ENCODE measurements at places on chromosomes 1 and 21.

GRCh38 chr1:63087966-63088365, 234.4 kb upstream of the FOXD3 start:
- DNase-seq, result no peak

DNA sequence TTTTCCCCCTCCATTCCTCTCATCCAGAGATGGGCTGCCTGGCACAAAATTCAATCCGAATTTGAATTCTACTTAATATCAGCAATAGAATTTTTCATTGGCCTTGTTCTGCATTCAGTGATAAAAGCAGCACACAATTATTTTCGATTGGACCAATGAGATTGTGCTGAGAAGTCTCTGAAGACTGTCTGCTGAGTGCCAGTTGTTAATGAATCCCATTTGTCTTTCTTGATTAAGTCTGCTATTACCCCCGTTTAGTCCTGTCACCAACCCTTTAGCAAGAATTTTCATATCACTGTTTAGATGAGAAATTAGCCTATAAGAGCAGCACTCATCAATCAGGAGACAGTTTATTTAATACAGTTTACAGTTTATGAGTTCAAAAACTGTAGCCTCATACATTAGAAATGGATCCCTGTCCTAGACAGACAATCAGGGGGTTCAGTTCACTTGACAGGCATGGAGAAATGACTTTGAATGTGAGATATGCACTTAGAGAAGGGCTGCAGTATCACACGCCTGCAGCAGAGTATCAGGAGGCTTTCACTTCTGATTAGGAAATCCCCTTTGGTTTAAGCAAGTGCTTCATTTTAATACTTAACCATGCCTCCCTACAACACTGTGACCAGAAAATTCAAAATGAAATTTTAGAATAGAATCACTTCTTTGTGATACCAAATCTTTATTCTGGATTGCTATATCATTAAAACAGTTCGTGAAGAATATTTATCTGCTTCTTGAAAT, 304.7 kb upstream of the PTBP2 start:
- DNase-seq, result no peak

- no peak for DNase-seq
These were observed 72.0 kb downstream of the ST6GALNAC5 start for GRCh38 chr1:76939050-76939816.

DNA sequence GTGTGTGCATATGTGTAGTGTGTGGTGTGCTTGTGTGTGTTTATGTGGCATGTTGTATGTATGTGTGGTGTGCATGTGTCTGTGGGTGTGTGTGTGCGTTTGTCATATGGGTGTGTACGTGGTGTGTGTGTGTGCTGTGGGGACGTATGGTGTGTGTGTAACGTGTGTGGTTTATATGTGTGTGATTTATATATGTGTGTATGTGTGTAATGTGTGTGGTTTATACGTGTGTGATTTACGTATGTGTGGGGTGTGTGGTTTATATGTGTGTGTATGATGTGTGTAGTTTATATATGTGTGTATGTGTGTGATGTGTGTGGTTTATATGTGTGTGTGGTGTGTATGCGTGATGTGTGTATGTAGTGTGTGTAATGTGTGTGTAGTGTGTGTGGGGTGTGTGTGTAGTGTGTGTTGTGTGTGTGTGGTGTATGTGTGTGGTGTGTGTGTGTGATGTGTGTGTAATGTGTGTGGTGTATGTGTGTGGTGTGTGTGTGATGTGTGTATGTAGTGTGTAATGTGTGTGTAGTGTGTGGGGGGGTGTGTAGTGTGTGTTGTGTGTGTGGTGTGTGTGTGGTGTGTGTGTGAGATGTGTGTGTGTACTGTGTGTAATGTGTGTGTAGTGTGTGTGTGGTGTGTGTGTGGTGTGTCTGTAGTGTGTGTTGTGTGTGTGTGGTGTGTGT, 32.3 kb upstream of the ADARB1 start:
- DNase-seq, result no peak

GRCh38 chr21:29104239-29104708, 26.2 kb upstream of the MAP3K7CL start:
- DNase-seq, result no peak

GRCh38 chr1:226349801-226350518, 41.0 kb upstream of the LIN9 start:
- DNase-seq, result no peak

DNA sequence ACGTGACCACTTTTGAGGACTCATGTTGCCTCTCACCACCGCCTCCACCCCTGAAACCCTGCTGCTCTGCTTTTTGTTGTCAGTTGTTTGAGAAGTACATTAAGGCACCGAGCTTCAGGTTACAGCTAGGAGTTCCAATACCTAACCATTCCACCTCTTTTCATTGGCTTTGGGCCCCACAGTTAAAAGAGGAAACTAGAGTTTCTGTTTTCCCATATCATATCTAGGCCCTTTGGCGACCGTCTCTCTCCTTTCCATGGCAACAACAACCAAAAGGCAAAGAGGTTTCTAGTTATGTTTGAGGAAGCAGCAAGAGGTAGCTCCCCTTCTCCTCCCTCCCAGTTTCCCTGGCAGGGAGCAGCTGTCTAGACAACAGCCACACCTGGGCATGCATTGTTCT, 5.9 kb downstream of the ANKRD35 start:
- no peak for DNase-seq

GRCh38 chr1:228792601-228793000, 57.3 kb downstream of the RHOU start:
- DNase-seq, result peak; percentile 78

DNA sequence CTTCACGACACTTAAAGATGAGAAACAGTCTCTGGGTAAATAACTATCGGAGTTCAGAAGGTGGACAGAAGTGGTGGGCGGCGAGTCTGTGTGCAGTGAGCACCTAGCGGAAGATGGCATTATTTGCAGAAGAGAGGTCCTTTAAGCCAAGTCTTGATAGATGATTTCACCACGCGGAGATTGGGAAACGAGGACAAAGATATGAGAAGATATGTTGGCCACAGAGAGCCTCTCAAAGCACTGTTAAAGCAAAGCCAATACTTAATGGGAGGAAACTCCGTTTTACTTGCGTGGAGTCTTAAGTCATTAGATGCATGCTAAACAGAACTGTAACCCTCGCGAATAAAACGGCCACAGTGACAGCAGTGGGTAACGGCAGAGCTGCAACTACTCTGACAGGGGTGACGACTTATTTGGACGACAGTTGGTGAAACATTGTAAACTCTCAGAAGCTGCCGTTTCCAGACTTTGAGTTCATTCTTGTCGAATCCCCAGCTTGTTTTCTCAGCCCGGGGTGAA, 577 bp upstream of the CEP350 start:
- DNase-seq, result no peak

DNA sequence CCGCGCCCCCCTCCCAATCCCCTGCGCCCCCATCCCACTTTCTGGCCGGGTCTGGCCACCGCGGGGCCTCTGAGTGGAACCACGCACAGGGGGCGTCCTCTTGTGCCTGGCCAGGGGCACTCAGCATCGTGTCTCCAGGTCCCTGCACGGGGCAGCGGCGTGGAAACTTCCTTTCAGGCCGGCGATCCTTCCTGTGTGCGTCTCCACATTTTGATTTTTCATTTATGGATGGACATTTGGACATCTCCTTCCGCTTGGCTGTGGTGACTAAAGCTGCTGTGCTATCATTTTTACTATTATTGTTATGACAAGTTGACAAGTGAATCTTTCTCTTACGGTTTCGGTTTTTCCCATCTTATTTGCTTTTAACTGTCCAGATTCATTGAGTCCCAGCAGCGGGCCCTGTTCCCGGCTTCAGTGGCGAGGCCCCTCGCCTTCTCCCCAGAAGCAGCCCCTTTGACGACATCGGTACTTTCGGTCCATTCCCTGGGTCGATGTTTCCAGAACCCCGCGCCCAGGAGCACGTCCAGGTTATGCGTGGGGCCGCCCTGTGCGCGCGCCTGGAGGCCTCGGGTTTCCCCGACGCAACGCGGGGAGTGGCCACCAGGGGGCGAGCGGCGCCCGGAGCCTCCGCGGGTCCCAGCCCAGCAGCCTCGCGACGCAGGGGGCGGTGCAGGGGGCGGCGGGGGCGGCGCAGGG, 12.4 kb upstream of the SLC19A1 start:
- DNase-seq, result peak; percentile 54

DNA sequence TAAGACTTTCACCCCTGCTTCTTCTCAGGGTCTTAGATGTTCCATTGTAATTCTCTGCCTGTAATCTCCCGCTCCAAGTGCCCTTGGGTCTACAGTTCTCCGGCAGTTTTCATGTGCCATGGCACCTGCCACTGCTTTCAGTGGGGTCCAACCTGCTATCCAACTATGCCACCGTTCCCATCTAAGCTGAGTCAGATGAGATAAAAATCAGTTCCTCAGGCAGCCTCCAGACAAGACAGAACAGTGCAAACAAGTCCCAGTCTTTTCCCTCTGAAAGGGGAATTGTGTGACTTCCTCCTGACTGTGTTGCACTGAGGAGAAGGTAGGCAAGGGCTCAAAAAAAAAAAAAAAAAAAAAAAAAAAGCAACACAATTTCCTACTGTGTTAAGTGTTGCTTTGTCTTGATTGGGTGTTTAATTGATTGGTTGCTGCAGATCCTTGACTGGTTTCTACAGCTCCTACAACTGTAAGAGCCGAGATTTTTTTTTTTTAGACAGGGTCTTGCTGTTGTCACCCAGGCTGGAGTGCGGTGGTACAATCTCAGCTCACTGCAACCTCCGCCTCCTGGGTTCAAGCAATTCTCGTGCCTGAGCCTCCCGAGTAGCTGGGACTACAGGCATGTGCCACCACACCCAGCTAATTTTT, 50.7 kb downstream of the EBNA1BP2 start:
- no peak for DNase-seq

- DNase-seq, result no peak
These were observed 4.1 kb upstream of the TOE1 start for GRCh38 chr1:45335855-45336324.

- DNase-seq, result peak; percentile 34
These were observed 376.9 kb downstream of the HHIPL2 start for GRCh38 chr1:222171005-222171404.

DNA sequence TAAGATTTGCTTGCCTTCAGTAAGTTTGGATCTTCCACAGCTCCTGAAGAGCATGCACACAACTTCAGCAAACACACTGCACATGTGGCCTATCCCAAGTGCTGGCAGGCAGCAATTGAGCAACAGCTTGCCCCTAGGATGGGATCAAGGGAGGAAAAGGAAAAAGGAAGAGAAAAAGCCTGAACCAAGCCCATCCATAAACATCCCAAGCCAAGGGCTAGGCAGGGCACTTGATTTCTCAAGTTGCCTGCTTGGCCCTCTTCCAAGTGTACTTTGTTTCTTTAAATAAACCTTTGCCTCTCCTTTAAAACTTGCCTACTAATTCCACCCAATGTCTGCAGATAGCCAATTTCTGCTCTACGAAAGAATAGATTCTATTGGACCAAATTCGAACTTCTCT, 49.0 kb upstream of the OLFM3 start:
- no peak for DNase-seq

- no peak for DNase-seq
These were observed 38.0 kb downstream of the ADARB1 start for GRCh38 chr21:45112371-45112770.

DNA sequence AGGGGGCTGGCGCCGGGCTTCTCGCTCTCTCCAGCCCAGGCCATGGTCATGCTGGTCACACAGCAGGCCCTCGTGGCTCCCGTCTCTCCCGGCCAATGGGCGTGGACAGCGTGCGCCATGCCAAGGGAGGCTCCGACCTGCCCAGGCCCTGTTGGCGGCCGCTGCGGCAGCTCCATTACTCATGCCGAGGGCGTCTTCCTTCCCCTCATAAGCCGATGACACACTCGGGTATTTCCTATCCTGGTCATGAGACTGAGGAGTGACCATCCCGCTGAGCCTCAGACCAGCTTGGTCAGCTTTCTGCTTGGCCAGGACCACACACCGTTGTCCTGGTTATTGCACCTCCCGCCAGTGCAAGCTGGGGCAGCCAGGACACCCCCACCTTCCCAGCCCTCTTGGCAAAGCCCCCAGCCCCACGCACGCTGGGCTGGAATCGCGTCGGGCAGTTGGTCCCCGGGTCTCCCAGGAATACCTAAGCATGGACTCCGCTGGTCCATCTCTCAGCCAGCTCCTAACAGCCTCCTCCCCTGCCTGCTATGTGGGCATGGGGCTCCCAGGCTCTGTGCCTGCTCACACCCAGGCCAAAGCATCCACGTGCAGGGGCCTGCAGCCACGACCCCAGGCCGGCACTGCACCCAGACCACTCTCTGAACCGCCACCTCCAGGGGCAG, 49.8 kb downstream of the ARHGEF16 start:
- no peak for DNase-seq

- no peak for DNase-seq
These were observed 563.0 kb downstream of the LRRIQ3 start for GRCh38 chr1:73635021-73635420.

Data from Jurkat, Clone E6-1 (cell line).